ENCODE measurements at places on chromosomes 3 and 15. TPM values are rescaled to one million over a fixed set of nuclear protein-coding genes. Genes with fewer than 3 reads are reported as not detected.

DNA sequence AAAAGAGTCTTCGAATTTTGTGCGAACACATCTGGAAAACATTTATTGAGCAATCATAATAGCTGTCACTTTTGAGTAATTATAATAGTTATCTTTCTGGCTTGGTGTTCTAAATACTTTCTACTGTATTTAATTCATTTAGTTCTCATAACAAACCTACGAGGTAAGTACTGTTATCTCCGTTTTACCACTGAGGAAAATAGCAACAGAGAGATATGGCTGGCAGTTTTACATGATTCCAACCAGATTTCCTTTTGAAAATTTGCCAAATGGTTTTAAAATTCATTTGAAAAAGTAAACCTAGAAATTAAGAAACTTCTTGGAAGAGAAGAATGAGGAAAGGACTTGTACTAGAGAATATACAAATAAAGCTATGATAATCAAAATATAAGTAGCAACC is 37.3 kb upstream of the MGA start:
- H3K27ac ChIP-seq: no peak overlapping the region
- H3K27me3 ChIP-seq: no peaks in the 10 kb centered on the region
- H3K4me1 ChIP-seq: peaks cover 10% of the 10 kb centered on the region
- H3K4me3 ChIP-seq: no peak overlapping the region

DNA sequence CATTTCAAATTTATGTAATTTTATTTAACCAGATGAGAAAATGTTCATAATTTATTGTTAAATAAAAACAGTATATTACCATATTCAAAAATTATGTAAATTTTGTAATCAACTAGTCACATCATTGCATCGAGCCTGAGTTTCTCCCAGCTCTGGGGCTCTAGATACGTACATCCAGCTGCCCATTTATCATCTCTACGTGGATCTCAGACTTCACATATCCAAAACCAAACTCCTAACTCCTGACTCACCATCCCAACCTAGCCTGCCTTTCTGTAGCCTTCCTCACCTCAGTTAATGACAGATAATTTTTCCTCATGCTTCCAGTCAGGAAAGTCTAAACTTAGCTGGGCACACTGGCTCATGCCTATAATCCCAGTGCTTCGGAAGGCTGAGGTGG is 194.8 kb downstream of the SSR3 start:
- no peaks in the 10 kb centered on the region for H3K36me3 ChIP-seq
- no peak overlapping the region for H3K4me3 ChIP-seq
- no peaks in the 10 kb centered on the region for H3K27me3 ChIP-seq
- H3K27ac ChIP-seq: no peak overlapping the region
- H3K4me1 ChIP-seq: no peaks in the 10 kb centered on the region
- DNase-seq: no peak

The PPP2R3A gene
- 1.3 TPM for total RNA-seq

The SCG5 gene
- total RNA-seq: 3.1 TPM

GRCh38 chr3:151879679-151880415 is 6.4 kb downstream of the SUCNR1 start:
- no peaks in the 10 kb centered on the region for H3K27me3 ChIP-seq
- H3K27ac ChIP-seq: no peak overlapping the region
- H3K36me3 ChIP-seq: no peaks in the 10 kb centered on the region
- H3K4me1 ChIP-seq: peaks cover 7% of the 10 kb centered on the region
- no peak for DNase-seq

- H3K27me3 ChIP-seq: peaks cover 50% of the 10 kb centered on the region
- H3K27ac ChIP-seq: no peak within 1 kb of the TSS
- H3K36me3 ChIP-seq: no peaks in the 10 kb centered on the region
Measured at GRCh38 chr15:92655178-92655995, at the start of gene FAM174B. Gene FAM174B, minus strand, starts transcription at chr15:92655775.

Data from A673 (cell line).